Activated CD4-positive, alpha-beta T cell treated with anti-CD3 and anti-CD28 coated beads, Interleukin-2, amount 50 U/mL, for 48 hours (primary cell): ENCODE measurements at places on chromosomes 6 and 20.

- DNase-seq = no peak
These were observed 54.7 kb downstream of the TRAM2 start for GRCh38 chr6:52522151-52522626.

GRCh38 chr20:58893355-58894120 is 41.0 kb downstream of the GNAS start:
- peak; percentile 73 for DNase-seq

DNA sequence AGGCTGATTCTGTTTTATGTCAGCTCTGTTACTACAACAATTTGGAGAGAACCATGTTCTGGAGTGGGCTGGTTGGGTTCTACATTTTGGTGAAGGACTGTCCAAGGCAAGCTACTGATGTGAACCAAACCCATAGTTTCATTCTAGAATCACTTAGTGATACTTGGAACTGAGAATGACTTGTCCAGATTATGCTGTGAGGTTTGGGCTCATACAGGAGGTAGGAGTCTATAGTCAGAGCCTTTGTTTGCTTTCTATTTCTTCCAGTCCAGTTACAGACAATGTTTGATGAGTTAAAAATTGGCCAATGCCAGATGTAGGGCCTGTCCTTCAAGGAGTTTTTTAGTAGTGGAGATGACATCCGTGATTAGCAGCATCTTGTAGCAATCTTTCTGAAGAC is 97.9 kb downstream of the LRRC1 start:
- DNase-seq = no peak

- no peak for DNase-seq
These were observed 9.2 kb downstream of the ENTPD6 start for GRCh38 chr20:25204550-25205276.

DNA sequence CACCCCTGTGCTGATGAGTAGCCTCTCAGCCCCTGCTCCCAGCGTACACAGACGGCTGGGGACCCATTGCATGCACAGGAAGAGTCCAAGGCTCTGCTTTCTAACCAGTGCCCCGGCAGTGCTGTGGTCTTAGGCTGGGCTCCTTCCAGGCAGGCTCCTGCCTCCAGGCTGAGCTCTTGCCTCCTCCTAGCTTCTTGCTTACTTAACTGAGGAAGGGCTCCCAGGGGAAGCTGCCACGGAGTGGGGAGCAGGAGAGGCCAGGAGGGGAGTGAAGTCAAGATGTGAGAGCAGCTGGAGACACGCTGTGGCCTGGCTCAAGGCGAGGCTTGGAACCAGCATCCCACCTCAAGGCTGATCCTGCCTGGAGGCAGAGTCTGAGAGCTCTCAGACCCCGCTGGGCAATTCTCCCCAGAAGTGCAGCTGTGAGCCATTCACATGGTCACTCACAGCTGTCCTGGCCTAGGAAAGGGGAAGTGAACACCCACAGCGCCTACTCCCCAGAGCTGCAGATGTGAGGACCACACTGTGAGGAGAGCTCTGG is 141.0 kb downstream of the TBXT start:
- DNase-seq = no peak

- DNase-seq = peak; percentile 69
These were observed 12.1 kb upstream of the PDYN start for GRCh38 chr20:2005831-2006426.

DNA sequence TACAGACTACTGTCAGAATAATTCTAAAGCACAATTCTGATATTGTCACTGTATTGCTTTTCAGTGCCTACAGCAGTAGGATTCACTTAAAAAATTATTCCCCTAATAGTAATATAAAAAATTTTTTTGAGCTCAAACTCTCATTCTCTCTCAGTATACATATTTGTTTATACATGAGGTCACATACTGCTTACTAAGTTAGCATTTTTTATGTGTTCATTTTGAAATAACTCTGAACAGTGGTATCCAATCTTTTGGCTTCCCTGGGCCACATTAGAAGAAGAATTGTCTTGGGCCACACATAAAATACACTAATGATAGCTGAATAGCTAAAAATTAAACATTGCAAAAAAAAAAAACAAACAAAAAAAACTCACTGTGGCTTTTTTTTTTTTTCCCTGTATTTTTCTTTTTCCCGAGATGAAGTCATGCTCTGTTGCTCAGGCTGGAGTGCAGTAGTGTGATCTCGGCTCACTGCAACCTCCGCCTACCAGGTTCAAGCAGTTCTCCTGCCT is 38.6 kb downstream of the ASXL1 start:
- DNase-seq = no peak

GRCh38 chr6:169963581-169964297 is 212.3 kb downstream of the ERMARD start:
- DNase-seq = no peak
